Neuronal stem cell (in vitro differentiated cells): ENCODE measurements at places on chromosomes 4 and X.

DNA sequence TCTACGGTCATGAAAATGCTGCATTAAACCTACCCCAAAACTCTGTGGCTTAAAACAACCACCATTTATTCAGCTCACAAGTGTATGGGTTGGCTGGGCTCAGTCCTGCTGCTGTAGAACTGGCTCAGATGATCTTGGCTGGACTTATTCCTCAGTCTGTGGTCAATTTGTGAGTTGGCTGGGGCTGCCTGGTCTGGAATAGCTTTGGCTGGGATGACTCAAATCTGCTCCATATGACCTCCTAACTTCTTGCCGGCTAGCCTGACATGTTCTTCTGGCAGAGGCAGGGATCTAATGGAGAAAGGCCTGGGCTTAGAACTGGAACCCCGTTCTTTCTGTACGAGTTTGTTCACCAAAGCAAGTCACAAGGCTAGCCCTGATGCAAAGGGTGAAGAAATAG, 71.7 kb downstream of the CFAP299 start:
- DNase-seq = no peak

DNA sequence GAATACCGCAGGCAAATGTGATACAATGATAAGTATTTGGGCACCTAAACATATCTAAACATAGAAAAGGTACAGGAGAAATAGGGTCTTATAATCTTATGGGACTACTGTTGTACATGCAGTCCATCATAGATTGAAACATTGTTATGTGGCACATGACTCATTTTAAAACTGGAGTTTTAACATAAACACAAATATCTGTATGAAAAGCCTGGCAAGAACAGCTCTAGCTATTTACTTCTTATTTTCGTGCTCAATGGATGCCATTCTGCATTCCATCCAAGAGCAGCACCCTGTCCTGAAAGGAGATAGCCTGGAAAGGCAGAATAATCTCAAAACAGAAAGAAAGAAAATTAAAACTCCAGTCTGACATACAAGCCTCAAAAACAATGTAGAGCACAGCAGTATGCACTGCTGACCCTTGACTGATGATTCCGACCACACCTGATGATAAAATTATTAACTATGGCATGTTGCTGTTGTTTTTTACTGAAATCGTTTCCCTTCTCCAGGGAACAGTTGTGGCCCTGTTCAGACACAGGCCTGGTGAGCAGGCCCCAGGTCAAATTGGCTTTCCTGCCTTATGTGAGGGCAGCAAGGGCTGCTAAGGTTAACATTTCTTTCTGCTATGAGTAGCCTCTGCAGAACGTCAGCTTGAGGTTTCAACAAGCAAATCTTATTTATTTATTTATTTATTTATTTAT, 152.7 kb downstream of the APBB2 start:
- DNase-seq = no peak

DNA sequence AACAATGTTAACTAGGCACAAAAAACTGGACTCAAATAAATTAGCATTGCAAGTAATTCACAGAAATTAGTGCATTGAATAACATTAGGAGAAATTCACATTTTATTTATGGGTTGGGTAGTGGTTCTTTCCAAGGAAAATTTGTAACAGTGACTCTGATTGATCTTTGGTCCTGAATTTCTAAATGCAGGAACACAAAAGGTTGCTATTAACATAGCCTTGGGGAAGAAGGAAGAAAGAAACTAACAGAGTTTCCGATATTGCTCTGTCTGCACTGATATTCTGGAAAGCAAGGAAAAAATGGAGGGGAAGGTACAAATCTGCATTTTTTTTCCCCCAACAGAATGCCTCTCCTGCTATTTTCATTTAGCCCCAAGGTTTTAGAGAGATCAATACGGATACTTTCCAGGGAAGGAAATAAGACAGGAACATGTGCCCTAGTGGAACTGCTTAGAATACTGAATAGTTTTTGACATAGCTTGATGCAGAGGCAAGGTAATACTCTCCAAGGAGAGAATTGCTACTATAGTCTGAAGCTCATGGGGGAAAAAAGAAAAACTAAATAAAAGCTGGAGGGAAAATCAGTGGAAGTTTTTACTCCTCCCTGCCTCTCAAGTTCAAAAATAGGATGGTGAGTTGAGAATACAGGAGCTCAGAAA, 490.1 kb downstream of the RAPGEF2 start:
- DNase-seq = no peak

GRCh38 chr4:15755321-15756155, 22.6 kb upstream of the CD38 start:
- DNase-seq = no peak

DNA sequence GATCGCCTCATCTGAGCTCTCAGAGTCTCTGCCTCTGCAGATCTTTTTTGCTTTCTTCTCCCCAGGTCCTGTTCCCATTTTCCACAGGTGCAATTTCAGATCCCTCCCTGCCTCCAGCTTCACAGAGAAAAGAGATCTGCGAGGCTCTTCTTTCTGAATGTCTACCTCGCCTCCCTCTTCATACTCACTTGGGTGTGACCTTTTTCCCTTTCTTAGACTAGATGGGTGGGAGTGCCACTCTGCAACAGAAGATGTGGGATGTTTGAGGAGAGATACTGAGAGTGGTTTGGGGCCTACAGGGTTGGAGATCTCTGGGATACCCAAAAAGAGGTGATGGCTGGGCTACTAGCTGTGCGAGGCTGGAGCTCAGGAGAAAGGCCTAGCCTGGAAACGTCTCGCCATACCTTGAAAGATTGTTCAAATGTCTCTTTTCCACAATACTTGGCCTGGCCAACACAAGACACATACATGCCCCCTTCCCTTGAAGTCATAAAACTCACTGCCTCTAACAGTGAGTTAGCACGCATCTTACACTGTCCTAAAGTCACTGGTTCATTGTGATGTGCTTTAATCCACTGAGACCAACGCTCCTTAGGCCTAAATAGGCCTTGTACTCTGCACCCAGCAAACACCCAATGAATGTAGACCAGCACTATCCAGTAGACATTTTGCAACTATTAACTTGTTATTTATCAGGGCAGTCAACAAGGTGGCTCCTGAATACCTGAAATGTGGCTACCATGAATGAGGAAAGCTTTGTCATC, 33.6 kb downstream of the IRF2 start:
- DNase-seq = no peak

GRCh38 chrX:13990126-13990800, 39.4 kb downstream of the GEMIN8 start:
- no peak for DNase-seq

DNA sequence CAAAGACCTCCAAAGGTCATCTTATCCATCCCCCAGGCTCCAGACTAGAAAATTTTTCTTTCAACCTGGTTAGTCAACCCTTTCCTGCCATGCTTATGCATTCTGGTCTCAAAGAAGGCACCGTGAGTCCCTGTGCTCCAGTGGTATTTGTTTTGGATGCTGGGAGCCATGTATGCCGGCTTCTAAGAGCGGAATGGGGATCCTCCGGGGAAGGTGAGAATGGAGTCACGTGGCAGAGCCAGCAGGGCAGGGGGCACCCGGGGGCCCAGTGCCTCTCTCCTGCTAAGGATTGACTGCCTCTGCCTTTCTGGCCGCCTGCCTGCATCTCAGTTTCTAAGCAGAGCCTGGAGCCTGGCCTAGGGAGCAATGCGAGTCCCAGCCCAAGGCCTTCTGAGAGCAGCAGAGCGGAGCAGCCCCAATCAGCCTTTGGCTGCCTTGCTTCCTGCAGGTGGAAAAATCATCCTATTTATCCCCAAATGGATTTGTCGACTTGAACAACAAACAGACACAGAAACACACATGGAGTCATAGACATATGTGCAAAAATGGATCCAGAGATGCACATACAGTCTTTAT, 141.0 kb downstream of the PJA1 start:
- DNase-seq = no peak

GRCh38 chrX:103573202-103573601, 12.1 kb upstream of the TCEAL4 start:
- no peak for DNase-seq

- DNase-seq = no peak
Measured at GRCh38 chr4:111792632-111793031, 352.6 kb upstream of the FAM241A start.

GRCh38 chr4:1898681-1899080, 27.5 kb downstream of the NSD2 start:
- DNase-seq = no peak

DNA sequence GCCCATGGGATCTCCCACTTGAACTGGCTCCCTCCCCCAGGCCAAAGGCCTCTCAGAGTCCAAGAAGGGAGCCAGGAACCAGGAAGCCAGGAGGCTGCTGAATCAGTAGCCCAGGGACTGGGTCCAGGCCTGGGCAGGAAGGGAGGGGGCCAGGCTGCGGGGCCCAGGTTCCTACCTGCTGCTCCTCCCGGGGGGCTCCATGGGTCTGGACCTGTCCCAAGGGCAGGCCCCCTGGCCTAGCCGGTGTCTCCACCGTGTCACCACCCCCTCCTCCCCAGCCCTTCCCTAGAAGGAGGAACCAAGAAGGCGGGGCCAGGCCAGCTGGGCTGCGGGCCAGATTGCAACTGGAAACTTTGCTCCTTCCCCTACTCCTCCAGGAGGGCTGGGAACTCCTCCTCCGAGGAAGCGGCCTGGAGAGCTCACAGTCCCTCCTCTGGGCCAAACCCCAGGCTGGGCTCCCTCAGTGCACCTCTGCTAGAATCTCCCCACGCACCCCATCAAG, at the start of gene IQSEC2:
Gene IQSEC2, minus strand, starts transcription at position 264 of the 502 bp plus-strand sequence.
- no peak for DNase-seq

- DNase-seq = no peak
Measured at GRCh38 chr4:138111462-138112000, 130.6 kb downstream of the SLC7A11 start.

GRCh38 chr4:162952232-162952631, 214.5 kb downstream of the NAF1 start:
- no peak for DNase-seq

GRCh38 chr4:142539796-142540482, 306.2 kb downstream of the INPP4B start:
- DNase-seq = no peak

- no peak for DNase-seq
Measured at GRCh38 chrX:102902355-102902754, 34.7 kb upstream of the RAB40AL start.

- DNase-seq = no peak
Measured at GRCh38 chr4:38317041-38317674, 346.8 kb upstream of the KLF3 start.

GRCh38 chr4:152805818-152806217, 26.1 kb downstream of the ARFIP1 start:
- DNase-seq = no peak

GRCh38 chr4:153169776-153170175, 34.5 kb upstream of the TRIM2 start:
- DNase-seq = no peak

GRCh38 chr4:150090836-150091235, 12.6 kb downstream of the DCLK2 start:
- no peak for DNase-seq
